Hematopoietic multipotent progenitor cell treated with erythropoietin and hydrocortisone succinate and interleukin-3 and kit ligand, for 4 days (in vitro differentiated cells): ENCODE measurements at places on chromosomes 1 and 21.

- DNase-seq = no peak
Observed at GRCh38 chr1:199015799-199016198, 377.0 kb downstream of the PTPRC start.

- no peak for DNase-seq
Observed at GRCh38 chr1:245972476-245972875, 534.6 kb downstream of the SMYD3 start.

DNA sequence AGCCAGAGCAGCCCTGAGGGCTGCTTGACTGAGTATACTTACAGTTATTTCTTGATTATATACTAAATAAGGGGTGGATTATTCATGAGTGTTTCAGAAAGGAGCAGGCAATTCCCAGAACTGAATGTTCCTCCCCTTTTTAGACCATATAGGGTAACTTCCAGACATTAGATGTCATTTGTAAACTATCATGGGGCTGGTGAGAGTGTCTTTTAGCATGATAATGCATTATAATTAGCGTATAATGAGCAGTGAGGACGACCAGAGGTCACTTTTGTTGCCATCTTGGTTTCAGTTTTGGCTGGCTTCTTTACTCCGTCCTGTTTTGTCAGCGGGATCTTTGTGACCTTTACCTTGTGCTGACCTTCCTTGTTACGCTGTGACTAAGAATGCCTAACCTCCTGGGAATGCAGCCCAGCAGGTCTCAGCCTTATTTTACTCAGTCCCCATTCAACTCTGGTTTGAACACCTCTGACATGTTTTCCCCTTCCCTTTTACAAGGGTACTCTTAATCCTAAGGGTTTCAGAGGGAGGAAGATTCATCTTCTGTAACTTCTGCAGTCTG lies 16.2 kb downstream of the KCTD3 start:
- DNase-seq = no peak

- DNase-seq = no peak
Observed at GRCh38 chr1:53069265-53069662, 7.3 kb downstream of the PODN start.

DNA sequence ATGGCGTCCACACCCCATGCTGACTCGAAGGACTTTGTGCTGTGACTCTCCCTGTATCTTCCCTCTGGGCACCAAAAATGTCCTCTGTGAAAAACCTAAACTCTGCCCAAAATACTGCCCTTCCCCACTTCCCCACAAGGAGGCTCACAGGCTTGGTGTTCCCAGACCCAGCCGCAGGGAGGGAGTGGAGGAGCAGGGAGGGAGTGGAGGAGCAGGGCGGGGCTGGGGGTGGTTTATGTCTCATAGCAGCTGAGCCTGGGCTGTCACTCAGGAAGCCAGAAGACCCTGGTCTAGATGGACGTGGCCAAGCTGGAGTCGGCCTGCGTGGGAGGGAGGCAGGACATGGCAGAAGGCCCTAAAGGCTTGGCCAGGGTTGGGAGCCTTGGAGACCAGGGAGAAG lies 461.7 kb downstream of the PTPRU start:
- peak; percentile 66 for DNase-seq

DNA sequence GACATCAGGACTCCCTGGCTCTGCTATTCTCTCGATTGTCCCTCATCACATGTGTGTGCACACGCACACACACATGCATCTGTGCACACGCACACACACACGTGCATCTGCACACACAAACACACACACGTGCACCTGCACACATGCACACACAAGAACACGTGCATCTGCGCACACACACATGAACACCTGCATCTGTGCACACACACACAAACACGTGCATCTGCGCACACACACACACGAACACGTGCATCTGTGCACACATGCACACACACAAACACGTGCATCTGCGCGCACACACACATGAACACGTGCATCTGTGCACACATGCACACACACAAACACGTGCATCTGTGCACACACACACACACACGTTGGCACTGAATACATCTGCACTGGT lies 14.7 kb downstream of the S100A7A start:
- DNase-seq = no peak

GRCh38 chr1:189596197-189596596 lies 881.5 kb downstream of the BRINP3 start:
- no peak for DNase-seq

DNA sequence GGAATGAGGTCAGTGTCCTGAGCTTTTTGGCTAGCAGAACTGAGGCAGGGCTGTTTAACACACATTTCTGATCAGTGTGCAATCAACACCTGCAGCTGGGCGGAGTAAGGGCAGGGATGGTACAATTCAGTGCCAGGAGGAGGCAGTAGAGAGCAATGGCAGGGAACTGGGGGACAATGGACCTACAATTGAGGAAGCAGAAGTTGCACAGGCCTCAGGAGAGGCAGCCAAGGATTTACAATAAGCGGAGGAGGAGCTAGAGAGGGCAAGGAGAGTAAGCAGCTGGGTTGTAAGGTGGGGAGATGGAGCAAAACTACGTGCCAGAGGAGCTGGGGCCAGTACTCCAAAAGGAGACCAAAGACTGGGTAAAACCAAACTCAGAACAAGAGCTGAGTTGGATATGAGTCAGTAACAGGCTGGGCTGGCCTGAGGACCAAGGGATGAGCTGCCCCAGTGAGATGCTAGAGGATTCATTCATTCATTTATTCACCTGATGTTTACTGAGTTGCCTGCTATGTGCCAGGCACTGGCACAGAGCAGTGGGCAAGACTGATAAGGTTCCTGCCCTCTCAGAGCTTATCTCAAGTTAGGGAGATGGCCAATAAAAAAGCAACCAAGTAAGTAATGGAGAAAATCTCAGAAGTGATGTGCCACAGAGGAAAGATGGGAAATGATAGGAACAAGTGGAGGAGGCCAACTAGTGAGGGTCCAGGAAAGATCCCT lies 10.4 kb upstream of the GALE start:
- DNase-seq = peak; percentile 92

GRCh38 chr1:36537991-36538390 lies 55.3 kb upstream of the CSF3R start:
- no peak for DNase-seq

GRCh38 chr1:202036595-202037387 lies 26.4 kb downstream of the ELF3 start:
- no peak for DNase-seq

DNA sequence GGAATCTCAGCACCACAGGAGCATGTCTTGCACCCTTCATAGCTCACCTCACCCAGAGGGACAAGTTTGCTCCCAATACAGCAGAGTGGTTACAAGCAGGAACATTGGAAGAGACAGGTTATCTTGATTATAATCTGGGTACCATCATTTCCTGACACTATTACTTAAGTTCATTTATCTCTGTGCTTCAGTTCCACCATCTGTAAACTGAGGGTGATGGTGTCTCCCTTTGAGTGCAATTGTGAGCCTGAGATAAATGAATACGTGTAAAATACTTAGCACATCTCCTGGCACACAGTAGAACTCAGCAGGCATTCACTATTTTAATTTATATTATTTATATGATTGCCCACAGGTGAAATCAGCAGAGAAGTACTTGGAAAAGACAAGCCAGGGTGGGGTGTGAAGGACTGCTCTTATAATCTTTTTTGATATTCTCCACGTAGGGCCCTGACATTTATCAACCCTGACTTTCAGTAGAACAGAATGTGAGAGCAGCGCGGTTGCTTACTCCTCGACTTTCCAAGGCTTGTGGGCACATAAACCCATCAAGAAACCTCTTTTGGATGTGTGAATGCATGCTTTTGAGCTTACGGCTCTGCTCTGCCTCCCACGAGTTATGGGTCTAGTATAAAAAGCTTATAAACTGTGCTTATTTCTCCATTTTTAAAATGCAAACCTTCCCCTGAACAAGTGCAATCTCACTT lies 34.9 kb downstream of the DUSP10 start:
- peak; percentile 67 for DNase-seq

DNA sequence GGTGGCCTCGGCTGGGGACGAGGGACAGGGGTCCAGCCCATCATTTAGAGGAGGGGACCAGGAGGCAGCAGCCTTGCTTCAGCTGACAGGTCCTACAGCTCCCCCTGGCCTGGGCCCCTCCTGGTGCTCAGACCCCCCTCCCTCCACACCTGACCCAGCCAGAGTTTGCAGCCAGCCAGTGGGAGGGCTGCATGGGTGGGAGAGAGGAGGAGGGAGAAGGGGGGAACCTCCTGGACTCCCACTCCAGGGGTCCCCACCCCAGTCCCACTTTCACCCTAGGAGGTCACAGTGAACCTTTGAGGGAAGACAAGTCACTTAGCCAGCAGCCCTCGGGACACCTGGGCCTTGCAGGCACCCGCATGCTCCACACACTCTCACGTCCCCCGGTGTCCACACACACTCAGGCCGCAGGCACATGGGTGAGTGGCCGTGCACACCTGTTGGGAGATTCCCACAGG lies 108.9 kb upstream of the ZBTB40 start:
- no peak for DNase-seq

DNA sequence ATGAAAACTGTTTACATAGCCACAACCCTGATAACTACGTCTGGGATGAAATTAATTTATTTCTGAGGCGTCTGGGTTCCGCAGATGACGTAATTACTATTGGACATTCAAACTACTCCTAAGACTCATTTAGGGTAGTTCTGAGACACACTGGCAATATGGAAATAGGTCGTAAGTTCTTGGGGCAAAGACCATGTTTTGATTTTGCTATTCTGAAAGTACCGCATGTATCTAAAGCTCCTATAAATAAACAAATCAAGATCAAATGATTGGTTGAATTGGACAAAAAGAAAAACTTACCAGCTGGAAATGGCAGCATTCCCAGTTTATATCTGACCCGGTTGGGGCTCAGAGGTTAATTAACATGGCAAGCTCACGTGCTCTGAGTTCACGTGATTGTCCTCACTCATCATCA lies 74.3 kb downstream of the DHRS3 start:
- DNase-seq = no peak

GRCh38 chr1:201681375-201681774 lies 142.4 kb downstream of the NAV1 start:
- DNase-seq = no peak

- no peak for DNase-seq
Observed at GRCh38 chr21:41750051-41750450, 16.8 kb downstream of the RIPK4 start.

GRCh38 chr1:237058470-237058869 lies 16.5 kb downstream of the RYR2 start:
- no peak for DNase-seq

- DNase-seq = no peak
Observed at GRCh38 chr1:74266001-74266400, 30.8 kb downstream of the TNNI3K start.

DNA sequence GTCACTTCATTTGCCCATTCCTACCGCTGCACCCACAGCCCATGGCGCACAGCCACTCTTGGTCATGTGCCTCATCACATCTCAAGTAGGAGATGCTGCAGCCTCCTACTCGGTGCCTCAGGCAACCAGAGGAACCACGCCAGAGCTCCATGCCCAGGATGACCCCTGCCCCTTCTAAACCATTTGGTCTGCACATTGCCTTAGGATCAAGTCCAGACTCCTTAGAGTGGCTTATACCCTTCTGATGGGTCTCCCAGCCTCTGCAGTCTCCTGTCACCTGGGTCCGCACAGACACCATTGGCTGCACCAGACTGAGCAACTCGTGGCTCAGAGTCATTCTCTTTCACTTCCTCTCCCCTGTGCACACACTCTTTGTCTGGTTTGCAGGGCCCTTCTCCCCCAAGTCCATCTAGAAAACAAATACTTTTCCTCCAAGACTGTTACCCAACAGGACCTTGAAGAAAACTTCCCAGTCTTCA lies 2.2 kb upstream of the ADORA3 start:
- DNase-seq = no peak

DNA sequence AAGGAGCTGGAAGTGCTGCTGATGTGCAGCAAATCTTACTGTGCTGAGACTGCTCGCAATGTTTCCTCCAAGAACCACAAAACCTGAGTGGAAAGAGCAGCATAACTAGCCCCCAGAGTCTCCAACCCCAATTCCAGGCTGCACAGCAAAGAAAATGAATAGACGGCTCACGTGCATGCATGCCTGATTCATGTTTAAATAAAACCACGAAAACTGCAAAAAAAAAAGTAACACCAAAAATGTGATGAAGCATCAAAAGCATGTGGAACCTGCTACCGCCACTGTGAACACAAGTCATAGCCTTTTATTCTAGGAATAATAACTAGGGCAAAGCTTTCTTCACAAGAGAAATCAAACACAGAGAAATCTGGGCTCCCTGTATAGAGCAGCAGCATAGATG lies 9.6 kb upstream of the TRNP1 start:
- no peak for DNase-seq

- no peak for DNase-seq
Observed at GRCh38 chr1:224199679-224200078, 16.6 kb downstream of the DEGS1 start.

DNA sequence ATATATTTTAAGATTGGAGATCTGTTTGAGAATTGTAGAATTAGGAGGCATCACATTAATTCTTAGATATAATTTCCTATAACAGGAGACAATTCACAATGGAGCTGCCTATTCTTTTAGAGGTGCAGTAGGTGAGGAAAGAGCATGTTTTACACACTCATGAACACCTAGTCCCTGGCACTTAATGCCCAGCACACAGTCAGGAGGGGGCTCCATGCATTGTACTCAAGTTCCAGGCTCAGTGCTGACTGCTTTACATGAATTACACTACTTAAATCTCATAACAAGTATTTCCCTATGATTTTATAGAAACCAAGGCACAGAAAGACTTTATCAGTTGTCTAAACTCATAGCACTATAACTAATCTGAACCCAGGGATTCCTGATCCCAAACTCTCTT lies 360 bp upstream of the GBP3 start:
- DNase-seq = peak; percentile 16

DNA sequence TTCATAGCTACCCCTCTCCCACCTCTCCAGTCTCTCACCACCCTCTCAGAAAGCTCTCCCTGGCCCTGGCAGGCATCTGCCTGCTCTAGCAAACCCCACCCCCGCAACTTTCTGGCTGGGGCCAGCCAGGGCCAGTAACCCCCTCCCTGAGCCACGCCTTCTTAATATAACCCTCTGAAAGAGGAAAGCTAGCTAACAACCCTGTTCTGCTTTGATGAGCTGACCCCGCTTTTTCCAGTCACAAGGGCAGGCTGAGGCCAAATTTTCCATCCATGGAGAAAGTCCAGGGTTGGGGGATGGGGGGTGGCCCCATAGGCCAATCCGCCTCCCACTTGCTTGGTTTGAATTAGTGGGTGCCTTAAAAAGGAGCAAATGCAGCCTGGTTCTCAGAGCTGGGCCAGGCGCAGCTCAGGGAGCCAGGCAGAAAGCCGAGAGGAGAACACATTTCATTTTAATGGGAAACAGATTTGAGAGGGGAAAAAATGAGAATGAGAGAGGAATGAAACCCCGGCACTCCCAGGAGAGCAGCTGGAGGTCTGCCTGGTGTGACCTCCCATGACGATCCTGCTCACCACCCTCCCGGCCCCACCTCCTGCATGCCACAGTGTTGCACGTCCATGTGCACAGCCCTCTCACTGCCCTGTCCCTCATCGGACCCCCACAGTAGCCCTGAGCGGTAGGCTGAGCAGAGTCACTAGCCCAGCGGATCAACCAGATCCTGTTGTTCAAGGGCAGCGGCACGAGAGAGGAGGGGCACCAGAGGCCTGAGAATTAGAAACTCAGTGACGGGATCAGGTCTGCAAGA lies 62.3 kb downstream of the OPTC start:
- no peak for DNase-seq
